CD4-positive, alpha-beta memory T cell (primary cell): ENCODE measurements at places on chromosomes 12 and 14. TPM values are rescaled to one million over a fixed set of nuclear protein-coding genes. Genes with fewer than 3 reads are reported as not detected.

The ANKS1B gene
- total RNA-seq: 0.28 TPM

The TMEM179 gene
- not detected for total RNA-seq

The DDX23 gene
- 154 TPM for total RNA-seq

GRCh38 chr14:104151566-104152245 is 13.3 kb downstream of the KIF26A start:
- no peak overlapping the region for H3K4me3 ChIP-seq
- H3K4me1 ChIP-seq: no peaks in the 10 kb centered on the region
- no peaks in the 10 kb centered on the region for H3K27me3 ChIP-seq
- no peak overlapping the region for H3K27ac ChIP-seq
- H3K36me3 ChIP-seq: no peaks in the 10 kb centered on the region
- no peak for DNase-seq

GRCh38 chr12:124172636-124173035 is 122.3 kb upstream of the RFLNA start:
- no peaks in the 10 kb centered on the region for H3K27me3 ChIP-seq
- no peak for DNase-seq
- H3K36me3 ChIP-seq: no peaks in the 10 kb centered on the region
- no peak overlapping the region for H3K27ac ChIP-seq
- H3K4me3 ChIP-seq: no peak overlapping the region

GRCh38 chr14:24972844-24973243 is 77.1 kb downstream of the STXBP6 start:
- H3K36me3 ChIP-seq: no peaks in the 10 kb centered on the region
- no peaks in the 10 kb centered on the region for H3K4me1 ChIP-seq
- H3K27me3 ChIP-seq: no peaks in the 10 kb centered on the region
- no peak overlapping the region for H3K4me3 ChIP-seq
- no peak for DNase-seq
